ENCODE measurements at places on chromosomes 16 and 17. TPM values are rescaled to one million over a fixed set of nuclear protein-coding genes. Genes with fewer than 3 reads are reported as not detected.
A peak's percentile ranks its signal among the peaks of the same experiment; 100 is the strongest.

- no peaks in the 10 kb centered on the region for H3K4me1 ChIP-seq
- no peak for DNase-seq
- no peaks in the 10 kb centered on the region for H3K36me3 ChIP-seq
- no peak overlapping the region for H3K4me3 ChIP-seq
Observed at GRCh38 chr16:5639531-5639930, 541.9 kb upstream of the EEF2KMT start.

- H3K27ac ChIP-seq: no peak overlapping the region
- H3K27me3 ChIP-seq: no peaks in the 10 kb centered on the region
- no peak overlapping the region for H3K4me3 ChIP-seq
- no peak for DNase-seq
- H3K4me1 ChIP-seq: no peaks in the 10 kb centered on the region
Observed at GRCh38 chr17:78672005-78672404, 94.8 kb upstream of the DNAH17 start.

Gene DHX40
- 38.9 TPM for total RNA-seq

DNA sequence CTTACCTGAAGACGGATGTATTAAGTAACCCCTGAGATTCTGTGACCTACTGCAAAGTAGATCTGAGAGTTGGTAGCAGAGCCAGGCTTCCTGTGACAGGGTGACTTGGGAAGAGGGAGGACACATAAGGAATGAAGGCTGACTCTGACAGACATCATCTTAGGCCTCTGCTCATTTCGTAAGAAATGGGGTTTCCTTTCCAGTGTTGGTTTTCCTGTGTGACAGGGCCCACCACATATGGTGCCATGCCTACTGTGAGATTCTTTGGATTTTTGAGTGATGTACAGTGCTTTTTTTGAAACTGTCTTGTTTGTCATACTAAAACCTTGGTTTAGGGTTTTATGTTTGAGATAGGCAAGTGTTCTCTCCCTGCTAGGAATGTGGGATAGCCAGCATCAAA is 12.7 kb downstream of the LIG3 start:
- H3K27ac ChIP-seq: no peak overlapping the region
- H3K27me3 ChIP-seq: no peaks in the 10 kb centered on the region
- no peak for DNase-seq
- no peaks in the 10 kb centered on the region for H3K4me1 ChIP-seq

DNA sequence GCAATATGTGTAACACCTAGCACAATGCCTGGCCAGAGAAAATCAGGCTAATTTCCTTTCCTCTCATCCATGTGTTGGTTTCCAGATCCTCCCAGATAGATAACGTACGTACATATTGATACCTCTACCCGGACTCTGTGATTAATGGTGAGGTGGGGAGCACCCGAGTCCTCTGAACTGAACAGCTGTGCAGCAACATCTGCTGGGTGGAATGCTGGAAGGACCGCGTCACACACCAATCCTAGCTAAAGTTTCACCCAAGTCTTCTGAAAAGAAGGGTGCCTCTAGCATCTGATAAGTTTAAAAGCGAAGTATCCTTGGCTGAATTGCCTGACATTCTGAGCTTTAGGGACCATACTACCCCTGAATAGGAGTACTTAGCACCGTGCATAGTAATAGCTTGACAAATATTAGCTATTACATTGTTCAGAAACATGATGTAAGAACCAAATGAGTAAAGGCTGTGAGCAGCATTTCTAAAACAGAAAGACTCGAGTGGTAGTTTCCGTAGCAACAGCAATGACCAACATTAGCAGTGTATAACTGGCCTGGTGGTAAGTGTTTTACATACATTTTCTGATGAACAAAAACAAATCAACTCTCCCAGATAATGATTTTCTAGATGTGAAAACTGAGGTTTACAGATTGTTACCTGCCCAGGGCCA is 91.4 kb downstream of the SYCE1L start:
- H3K36me3 ChIP-seq: no peaks in the 10 kb centered on the region
- H3K27ac ChIP-seq: peak overlapping the region; percentile 82
- no peak overlapping the region for H3K4me3 ChIP-seq
- no peaks in the 10 kb centered on the region for H3K27me3 ChIP-seq
- no peak for DNase-seq

Gene DBNDD1
- total RNA-seq: 32.4 TPM

Gene RASL10B
- total RNA-seq: 0.11 TPM

- no peaks in the 10 kb centered on the region for H3K36me3 ChIP-seq
- DNase-seq: peak; percentile 37
- no peak overlapping the region for H3K27ac ChIP-seq
- no peaks in the 10 kb centered on the region for H3K4me1 ChIP-seq
- H3K4me3 ChIP-seq: no peak overlapping the region
Observed at GRCh38 chr16:80433623-80434022, 107.2 kb upstream of the DYNLRB2 start.

- no peak overlapping the region for H3K4me3 ChIP-seq
- H3K4me1 ChIP-seq: peaks cover 36% of the 10 kb centered on the region
- no peaks in the 10 kb centered on the region for H3K36me3 ChIP-seq
- H3K27ac ChIP-seq: no peak overlapping the region
- H3K27me3 ChIP-seq: no peaks in the 10 kb centered on the region
- no peak for DNase-seq
Observed at GRCh38 chr17:7058831-7059447, 15.0 kb upstream of the SLC16A11 start.

GRCh38 chr16:84717484-84717883 is 17.7 kb downstream of the USP10 start:
- no peak overlapping the region for H3K27ac ChIP-seq
- H3K27me3 ChIP-seq: no peaks in the 10 kb centered on the region
- DNase-seq: no peak
- peaks cover 15% of the 10 kb centered on the region for H3K36me3 ChIP-seq

Gene PIMREG
- total RNA-seq: 52.2 TPM

DNA sequence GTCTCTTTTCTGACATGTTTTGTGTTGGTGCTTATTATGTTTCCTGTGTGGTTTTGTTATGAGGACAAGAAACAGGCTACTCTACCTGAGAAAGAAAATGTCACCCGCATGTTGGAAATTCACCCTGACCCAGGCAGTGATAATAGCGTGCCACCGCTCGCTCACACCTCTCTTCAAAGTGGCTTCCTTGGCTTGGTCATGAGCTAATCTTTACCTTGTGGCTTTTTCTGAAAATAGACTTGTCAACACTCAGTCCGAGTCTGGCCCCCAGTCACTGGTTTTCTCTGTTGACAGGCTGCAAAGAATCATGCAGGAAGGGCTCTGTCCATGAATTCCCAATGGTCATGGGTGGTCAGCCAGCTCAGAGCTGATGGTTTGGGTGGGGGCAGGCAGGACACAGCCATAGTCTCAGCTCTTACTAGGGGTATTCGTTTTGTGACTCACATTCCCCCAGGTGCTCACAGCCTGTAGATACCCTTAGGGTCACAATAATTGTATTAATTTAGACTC is 121.3 kb upstream of the CACNG5 start:
- no peak overlapping the region for H3K4me3 ChIP-seq
- no peak for DNase-seq
- no peaks in the 10 kb centered on the region for H3K27me3 ChIP-seq
- H3K36me3 ChIP-seq: no peaks in the 10 kb centered on the region
- peaks cover 15% of the 10 kb centered on the region for H3K4me1 ChIP-seq

GRCh38 chr16:55842369-55843104 is 9.6 kb upstream of the CES1 start:
- DNase-seq: no peak
- H3K4me3 ChIP-seq: no peak overlapping the region

Gene COQ7
- total RNA-seq: 26.9 TPM

Gene CCL1
- not detected for total RNA-seq

Gene SOCS1
- total RNA-seq: 6.7 TPM

Gene OTOP3
- total RNA-seq: not detected

Gene PDILT
- not detected for total RNA-seq

Data from PC-9 (cell line).